Epithelial cell of proximal tubule (primary cell): ENCODE measurements at places on chromosomes 2 and 18.

DNA sequence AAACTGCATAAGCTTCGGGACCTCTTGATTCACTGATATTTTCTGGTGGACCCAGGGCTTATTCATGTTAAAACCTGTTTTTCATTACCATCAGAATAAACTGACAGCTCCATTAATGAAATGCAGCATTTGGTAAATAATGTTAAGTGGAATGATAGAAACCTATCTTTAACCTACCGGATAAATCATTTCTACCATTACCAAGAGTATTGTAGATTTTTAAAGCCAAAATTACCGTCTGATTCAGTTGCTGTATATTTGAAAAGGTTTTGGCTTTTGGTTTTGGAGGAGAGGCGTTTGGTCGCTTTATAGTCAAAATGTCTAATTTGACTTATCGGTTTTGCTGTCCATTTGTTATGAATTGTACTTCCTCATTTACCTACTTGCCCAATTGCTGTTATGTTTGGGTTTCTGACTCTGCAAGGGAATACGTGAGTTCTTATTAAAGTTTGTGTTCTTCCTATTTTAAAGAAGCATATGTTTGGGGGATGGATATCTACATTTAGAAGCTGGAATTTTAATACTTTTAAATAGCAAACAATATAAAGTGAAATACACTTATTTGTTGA, 1.0 kb upstream of the CUL3 start:
- no peak for DNase-seq

DNA sequence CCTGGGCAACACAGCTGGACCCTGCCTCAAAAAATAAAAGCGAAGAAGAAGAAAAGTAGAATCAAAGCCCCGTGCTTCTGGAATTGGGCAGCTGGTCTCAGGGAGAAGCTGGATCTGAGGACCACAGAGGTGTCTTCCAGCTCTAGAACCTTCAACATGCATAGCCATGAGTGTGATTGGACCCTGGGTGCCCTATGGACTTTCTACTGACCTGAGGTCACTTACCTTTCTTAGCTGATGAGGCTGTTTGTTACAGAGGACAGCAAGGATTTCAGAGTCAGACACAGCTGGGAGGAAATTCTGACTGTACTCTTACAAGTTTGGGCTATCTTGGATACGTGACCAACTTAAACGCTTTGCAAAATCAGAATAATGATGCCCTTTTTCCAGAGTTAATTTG, 82.4 kb upstream of the GATA6 start:
- DNase-seq, result no peak

GRCh38 chr18:6712401-6712800, 17.1 kb upstream of the ARHGAP28 start:
- DNase-seq, result no peak

DNA sequence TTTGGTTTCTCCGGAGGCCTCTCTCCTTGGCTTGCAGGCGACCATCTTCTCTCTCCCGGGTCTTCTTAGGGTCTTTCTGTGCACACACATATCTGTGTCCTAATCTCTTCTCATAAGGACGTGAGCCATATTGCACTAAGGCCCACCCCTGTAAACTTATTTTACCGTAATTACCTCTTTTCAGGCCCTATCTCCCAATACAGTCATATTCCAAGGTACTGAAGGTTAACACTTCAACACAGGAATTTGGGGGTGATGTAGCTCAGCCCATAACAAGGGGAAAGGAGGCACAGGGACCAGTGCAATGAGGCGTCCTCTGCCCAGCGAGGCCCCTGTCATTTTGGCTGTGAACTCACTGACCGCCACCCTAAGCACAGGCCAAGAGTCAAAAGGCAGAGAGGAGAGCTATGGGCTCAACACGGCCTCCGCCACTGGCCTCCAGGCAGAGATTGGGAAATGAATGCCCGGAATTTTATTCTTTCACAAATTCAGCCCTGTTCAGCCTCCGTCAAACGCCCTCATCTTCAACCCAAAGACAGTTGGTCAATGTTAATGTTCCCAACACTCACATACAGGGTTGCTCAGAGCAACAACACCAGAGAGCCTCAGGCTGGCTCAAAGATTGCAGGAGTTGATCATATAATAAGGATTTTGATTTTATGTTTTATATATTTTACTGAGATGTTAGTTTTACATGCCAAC, 15.9 kb upstream of the NMUR1 start:
- no peak for DNase-seq

DNA sequence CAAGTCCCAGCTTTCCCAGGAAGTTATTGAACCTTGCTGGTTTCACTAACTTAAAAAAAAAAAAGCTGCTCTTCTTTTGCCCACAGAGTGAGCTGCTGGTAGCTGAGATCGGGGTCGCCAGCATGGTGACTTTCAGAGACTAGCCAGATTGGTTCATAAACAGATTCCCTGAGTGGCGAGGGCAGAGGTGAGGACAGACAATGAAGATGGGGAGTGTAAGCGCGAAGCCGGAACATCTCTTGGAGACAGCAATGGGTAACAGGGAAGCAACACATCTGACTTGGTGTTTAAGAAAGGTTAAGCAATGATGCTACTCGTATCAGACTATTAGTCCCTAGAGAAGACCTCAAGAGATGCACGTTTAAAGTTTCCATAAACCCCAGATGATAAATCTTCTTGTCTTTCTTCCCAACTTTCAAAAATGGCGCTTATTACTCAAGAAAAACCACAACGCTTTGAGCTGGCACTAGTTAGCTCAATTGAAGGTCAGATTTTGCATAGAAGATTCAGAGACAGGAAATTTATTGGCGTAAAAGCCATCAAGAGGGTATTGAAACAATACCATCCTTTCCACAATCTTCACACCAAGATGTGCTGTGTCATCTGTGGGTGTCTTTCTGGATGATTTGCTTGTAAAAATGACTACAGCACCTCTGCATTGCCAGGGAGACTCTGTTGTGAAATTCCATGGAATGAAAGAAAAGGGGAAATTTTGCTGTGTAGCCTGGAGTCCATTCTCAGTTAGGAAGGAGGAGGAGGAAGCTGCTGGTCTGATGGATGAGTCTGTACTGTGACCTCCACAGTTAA, 193.1 kb upstream of the CXCR4 start:
- DNase-seq, result peak; percentile 9

DNA sequence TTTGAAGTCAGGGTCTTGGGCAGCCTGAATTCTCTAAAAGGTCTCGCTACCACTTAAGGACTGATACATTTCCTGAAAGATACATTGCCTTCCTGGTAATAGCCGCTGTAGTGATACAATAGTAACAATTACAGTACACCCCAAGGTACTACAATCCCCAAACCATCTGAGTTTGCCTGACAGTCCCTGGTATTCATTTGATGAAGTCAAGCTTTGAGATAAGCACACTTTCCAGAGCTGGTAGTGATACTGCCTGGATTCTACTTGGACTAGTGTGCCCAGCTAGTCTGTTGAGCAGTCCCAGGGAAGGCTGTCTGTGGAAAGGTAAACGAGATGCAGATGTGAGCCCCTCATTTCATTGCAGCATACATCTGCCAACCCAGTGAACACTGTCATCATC, 24.4 kb upstream of the ITGB6 start:
- DNase-seq, result no peak

DNA sequence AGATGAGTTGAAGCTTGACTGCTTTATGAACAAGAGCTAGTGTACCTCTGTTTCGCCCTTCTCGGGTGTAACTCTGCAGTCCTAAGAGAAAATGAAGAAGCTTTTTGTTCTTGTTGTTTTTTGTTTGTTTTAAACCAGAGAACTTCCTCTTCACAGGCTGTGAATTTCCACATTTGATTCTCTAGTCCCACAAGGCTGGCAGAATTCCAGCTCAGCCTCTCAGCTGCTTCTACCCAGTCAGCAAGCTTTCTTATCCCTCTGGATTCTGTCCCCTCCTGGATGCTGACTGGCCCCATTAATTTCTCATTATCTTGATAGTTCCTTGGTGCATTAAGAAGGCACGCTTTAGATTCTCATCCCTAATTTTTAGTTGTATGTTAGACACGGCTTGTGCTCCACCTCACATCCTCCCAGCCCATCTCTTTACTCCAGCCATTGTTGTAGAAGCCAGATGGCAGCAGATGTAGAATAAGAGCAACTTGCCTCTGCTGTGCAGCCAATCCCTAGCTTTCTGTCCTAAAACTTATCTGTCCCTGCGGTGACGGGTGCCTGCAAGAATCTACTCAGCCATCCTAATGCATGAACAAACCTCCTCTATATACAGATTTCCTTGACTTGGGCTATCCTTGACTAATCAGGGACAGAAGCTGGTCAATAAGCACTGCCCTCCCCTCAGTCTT, 12.3 kb upstream of the RESP18 start:
- no peak for DNase-seq

- DNase-seq, result no peak
Measured at GRCh38 chr18:58565021-58565420, 63.9 kb downstream of the ALPK2 start.

DNA sequence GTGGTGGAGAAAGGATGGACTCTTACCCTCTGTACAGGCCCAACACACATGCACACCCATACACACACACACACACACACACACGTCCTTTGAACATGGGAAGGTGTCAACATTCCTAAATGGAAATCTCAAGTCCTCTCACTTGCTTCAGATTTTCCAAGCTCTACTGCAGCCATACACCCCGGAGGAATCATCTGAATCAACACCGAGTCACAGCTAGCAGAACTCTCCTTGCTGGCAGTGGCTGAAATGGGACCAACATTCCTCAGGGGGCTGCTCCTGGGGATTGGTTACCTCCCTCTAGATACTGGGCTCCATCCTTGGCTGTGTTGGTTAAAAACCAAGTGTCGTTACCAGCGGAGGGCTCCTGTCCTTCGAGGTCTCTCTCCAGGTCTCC, 112.7 kb downstream of the BCL11A start:
- DNase-seq, result no peak

GRCh38 chr2:230866756-230867523, 2.2 kb downstream of the ITM2C start:
- no peak for DNase-seq

- no peak for DNase-seq
Measured at GRCh38 chr2:1727796-1728474, 16.4 kb downstream of the PXDN start.

- no peak for DNase-seq
Measured at GRCh38 chr2:650343-651310, 26.6 kb downstream of the TMEM18 start.

GRCh38 chr18:22551536-22552151, 133.9 kb upstream of the CTAGE1 start:
- DNase-seq, result peak; percentile 99

- DNase-seq, result no peak
Measured at GRCh38 chr2:98277162-98277859, 68.9 kb upstream of the CNGA3 start.

DNA sequence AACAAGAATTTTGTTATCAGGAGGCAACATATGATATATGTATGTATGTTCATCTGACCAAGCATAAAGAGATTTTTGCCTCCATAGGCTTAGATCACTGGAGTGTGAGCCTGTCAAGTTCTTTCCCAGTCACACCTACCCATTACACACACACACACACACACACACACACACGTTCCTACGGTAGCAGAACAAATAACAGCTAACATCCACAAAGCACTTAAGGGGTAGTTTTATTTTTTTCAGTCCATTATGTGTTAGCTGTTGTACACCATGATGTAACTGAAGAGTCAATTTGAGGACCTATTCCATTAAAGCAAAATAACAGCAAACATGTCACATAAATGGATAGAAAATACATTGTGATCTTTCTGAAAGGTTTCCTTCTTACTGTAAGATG, 39.5 kb downstream of the UGP2 start:
- no peak for DNase-seq

GRCh38 chr2:105712981-105713596, 31.6 kb upstream of the NCK2 start:
- no peak for DNase-seq

GRCh38 chr18:43826215-43826614, 548.9 kb upstream of the SYT4 start:
- no peak for DNase-seq

DNA sequence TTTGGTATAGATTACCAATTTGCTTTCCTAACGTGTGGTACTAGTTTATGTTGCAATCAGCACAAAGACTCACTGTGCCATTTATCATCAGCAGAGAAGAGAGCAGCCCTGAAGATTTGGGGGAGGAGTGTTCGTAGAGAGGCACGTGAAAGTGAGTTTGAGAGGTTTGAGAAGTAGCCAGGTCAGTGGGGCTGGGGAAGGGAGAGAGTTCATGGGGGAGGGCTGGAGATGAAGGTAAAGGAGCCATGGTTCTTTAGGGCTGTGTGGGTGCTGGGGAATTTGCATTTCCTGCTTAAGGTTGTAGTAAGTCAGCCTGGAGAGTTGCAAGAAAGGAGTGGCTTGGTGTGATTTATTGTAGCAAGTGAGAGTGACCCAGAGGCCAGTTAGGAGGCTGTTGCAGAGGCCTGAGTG, 172.1 kb downstream of the NEDD4L start:
- no peak for DNase-seq

- DNase-seq, result no peak
Measured at GRCh38 chr2:75513616-75514170, 47.0 kb downstream of the EVA1A start.

DNA sequence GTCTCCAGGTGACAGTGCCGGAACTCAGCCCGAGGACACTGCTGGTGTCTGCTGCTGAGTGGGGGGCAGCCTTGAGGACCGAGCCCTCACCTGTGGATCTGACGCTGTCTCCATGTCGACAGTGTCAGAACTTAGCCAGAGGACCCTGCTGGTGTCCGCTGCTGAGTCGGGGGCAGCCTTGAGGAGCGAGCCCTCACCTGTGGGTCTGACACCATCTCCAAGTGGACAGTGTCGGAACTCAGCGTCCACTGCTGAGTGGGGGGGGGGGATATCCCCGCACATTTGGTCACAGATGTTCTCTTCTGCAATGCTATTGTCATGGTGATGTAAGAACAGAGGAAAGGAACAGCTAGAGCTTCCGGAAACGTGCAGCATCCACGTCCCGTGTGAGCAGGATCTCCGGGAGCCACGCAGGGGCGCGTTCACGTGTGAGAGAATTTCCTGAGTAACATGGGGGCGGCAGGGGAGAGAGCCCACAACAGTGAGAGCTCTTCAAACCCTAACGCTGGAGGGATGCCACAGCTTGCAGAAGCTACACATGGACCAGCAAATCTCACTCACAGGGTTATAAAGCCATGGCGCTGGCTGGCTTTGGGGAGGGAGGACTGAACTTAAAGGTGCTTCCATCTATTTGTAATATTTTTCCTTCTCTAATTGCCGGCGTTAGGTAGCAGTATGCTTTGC, 250.7 kb upstream of the SALL3 start:
- DNase-seq, result no peak

DNA sequence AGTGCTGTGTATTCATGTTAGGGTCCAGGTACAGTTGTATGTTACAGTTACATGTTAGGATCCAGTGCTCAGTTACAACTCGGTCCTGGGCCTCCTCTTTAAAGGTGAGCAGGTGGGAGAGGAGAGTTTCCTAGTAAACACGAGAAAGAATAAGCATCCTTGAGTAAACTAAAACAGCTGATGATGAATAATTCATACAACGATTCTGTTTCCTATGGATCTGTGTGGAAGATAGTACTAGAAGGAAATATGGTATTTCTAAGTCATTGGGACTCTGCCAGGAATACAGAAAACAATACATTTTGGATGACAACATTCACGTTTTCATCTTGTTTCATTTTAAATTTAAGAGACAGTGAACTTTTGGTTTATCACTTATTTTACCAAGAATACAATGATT, 29.5 kb downstream of the SNTG2 start:
- no peak for DNase-seq
